Thymus (tissue), 14 donors: ENCODE measurements at places on chromosomes 3 and 15.

GRCh38 chr3:15439476-15439875 lies 12.1 kb downstream of the EAF1 start:
- no peak for DNase-seq

- no peak for DNase-seq
These were observed 14.6 kb downstream of the CYP19A1 start for GRCh38 chr15:51323749-51324148.

- DNase-seq = no peak
These were observed 672.5 kb downstream of the NSUN3 start for GRCh38 chr3:94735354-94735753.

DNA sequence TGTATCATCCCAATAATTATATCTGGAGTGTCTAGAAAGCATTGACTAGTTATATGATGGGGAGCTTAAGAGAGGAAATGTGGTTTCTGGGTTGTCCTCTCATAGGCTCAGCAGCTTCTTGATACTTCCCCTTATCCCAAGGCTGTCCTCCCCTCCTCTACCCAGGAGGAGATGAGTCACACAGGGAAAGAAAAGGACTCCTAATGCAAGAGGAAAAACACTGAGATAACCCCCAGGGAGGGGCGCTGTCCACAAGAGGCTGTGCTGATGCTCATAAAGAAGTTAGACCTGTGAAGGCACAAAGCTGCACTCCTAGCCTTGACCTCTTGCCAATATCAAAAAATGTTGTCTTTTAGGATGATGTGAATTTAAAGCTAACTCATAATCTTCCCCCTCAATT lies 28.8 kb upstream of the GYG1 start:
- DNase-seq = no peak

DNA sequence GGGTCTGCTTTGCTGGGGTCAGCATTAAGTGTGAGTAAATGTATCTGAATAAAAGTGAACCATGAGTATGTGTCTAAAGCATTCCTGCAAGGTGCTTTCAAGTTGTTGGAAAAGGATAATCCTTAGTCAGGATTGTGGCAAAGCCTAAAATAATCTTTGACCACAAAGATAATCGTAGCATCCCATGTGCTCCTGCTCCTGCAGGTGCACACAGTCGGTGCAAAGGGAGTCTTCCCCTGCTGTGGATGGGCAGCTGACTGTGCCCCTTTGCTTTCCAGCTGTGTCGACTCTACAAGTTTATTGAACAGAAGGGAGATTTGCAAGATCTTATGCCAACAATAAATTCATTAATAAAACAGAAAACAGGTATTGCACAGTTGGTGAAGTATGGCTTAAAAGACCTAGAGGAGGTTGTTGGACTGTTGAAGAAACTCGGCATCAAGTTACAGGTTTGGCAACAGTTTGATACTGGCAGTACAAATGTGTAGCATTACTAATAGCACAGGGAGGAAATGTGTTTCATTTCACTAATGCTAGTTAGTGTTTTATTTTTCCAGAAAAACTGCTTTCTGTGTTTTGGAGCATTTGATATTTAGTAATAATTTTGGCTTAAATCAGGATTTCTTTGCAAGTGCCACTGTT lies 22.6 kb downstream of the SRP14 start:
- DNase-seq = no peak

DNA sequence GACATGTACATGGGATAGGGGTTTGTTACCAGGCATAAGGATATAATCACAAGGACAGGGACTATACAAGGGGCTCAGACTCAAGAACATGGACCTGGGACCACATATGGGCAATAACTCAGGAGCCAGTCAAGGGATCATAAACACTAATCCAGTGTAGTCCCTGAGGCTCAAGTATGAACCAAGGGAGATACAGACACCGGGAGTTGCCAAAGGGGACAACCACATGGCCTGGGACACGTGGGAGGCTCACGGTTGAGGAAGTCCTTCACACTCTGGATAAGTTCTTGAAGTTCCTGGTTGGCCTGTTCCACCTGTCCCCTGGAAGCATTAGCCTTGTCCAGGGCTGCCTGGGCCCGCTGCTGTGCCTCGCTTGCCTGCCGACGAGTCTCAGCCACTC lies 1.8 kb upstream of the USP19 start:
- DNase-seq = no peak

DNA sequence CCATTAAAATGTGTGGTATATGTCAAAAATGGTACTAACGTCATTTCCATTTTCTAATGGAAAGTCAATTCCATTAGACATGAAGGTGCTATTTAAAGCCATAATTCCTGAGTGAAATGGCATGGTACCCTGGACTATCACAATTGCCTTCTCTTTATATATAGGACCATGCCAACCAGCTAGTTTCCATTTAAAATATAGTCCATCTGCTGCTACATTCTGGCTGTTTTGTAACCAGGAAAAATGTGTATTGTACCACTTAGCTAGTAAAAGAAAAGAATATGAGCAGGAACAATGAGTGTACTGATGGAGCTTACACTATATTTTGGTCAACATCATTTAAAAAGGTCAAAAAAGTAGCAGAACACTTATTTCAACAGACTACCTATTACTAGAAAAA lies 30.4 kb upstream of the HDC start:
- DNase-seq = no peak

DNA sequence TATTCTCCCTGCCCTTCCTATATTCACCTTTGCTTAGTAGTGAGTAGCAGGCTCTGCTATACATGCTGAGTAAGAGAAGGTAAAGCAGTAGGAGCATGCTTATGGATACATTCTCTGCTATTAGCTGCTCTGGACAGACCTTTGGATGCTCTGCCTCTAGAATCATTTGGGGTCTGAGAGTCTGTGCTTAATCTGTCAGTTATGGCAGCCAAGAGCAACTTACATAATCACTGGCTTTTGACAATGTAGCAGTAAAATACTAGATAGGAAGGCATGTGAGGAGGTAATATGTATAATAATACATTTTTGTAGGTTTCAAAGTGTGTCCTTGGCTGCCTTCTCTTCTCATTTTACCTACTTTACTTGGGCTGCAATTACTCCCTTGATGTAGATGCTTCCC lies 277.7 kb downstream of the GAP43 start:
- DNase-seq = no peak

GRCh38 chr3:4721511-4721911 lies 228.4 kb downstream of the ITPR1 start:
- no peak for DNase-seq

DNA sequence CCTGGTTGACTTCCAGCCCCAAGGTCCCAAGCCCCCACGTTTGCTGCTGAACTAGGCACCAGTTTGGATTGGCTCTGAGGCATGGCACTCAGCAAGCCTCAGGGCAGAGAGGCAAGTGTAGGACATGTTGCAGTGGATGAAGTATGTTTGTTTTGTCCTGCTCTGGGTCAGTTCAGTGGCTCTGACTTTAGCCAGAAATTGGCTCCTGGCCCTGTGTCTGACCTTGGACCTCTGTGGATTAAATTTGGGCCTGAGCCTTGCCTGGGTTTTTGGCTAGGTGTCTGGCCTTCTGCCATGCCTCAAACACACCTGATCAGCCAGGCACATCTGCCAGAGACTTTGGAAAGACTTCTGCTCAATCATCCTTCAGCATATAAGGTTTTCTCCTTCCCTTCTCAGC lies 3.6 kb upstream of the MRAS start:
- DNase-seq = no peak

DNA sequence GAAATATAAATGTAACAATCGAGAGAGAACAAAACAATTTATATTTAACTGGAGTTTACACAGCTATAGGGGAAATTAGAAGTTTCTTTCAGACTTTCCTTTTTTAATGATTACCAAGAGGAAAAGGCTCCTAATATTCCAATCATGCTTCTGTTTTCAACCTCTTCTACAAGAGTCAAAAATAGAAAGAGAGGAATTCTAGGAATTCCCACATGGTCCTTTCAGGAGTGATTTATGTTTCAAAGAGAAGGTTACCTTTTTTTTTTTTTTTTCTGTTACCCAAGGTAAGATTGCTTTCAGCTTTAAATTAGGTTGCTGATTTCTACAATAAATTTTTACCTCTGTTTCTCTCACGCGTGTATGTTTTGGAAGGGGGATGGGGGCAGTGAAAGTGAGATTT lies 355.3 kb upstream of the DCBLD2 start:
- DNase-seq = no peak

DNA sequence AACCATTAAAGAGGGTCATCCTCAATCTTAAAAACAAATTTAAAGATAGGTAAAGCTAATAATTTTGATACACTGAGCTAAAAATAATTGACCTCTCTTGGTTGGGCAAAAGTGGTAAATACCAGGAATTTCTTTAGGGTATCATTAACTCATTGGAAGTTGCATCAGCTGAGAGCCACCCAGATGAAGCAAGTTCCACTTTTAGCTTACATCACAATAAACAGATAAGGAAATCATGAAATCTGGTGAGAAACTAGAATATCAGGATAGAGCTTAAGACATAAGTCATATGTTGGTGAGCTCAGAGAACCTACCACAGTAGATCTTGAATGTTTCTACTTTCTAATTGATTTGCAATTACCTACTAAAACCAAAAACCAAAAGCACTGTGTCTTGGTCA lies 97.4 kb upstream of the SLC2A2 start:
- DNase-seq = no peak

DNA sequence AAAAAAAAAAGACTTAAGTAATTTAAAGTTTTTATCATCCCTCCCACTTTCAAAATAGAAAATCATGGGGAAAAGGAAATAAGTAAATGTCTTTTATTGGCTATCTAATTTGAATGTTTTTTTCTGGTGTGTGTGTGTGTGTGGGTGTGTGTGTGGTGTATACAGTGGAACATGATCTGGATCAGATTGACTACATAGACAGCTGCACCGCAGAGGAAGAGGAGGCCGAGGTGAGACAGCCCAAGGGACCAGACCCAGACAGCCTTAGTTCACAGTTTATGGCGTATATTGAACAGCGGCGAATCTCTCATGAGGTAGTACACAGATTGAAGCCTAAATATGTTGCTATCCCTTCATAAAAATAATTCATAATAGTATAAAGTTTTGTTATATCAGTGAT lies 44.5 kb downstream of the LRCH3 start:
- no peak for DNase-seq

DNA sequence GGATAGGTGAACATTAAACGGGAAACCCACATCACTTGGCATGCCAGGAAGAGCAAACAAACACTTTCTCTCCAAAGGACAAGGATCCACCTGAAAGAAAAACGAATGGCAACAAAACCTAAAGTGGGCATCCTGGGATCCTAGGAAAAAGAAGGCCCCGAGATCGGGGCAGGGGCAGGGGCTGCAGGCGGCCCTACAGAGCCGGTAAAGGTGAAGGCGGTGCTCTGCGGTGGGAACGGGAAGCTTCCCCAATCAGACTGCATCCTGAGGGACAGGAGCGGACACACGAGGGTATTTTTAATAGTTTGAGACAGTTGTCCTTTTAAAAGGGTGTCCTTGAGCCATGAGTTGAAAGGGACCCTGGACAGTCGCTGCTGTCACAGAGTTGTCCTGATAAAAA lies 24.9 kb upstream of the GABRA5 start:
- DNase-seq = no peak

DNA sequence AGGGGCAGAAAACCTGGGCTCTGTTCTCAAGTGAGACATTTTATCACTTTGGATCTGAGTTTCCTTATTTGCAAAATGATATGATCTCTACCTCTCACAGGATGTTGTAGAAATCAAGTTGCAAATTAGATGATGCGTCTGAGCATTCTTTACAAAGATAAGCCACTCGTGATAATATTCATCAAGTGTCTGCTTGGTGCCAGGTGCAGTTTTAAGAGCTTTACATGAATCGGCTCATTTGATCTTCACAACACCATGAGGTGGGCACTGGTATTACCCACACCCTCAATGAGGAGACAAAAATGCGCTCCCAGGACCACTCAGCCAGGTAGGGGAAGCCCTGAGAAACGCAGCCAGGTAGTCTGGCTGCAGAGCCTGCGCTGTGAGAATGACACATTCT lies 59.1 kb upstream of the CA12 start:
- DNase-seq = peak; percentile 62

DNA sequence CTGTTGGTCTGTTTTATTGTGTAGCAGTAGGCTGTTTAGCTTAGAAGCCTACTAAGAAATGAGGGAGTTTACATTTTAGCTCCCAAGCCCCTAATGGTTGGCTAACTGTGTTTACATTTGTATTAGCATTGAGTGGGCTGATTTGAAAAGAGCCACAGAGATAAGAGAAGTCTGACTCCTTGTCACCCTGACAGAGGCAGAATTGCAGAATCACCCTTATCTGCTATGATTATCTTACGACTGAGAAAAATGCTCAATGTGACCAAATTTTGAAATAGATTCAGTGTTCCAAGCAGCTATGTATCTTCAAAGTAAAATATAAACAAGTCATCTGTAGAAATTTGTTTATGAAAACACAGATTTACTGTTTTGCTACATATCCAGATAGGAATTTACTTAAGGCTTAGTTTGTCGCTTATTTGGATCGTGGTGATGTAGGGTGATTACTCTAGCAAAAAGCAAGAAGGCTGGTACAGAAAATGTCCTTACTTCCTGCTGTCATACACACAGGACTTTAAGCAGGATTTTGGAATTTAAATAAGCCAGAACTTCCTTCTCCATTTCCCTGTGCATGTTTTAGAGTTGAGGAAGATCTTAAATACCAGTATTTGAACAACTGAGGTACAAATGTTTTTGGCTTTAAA lies 19.0 kb downstream of the SEMA6D start:
- DNase-seq = no peak
